ENCODE measurements at places on chromosomes 5 and 9.

DNA sequence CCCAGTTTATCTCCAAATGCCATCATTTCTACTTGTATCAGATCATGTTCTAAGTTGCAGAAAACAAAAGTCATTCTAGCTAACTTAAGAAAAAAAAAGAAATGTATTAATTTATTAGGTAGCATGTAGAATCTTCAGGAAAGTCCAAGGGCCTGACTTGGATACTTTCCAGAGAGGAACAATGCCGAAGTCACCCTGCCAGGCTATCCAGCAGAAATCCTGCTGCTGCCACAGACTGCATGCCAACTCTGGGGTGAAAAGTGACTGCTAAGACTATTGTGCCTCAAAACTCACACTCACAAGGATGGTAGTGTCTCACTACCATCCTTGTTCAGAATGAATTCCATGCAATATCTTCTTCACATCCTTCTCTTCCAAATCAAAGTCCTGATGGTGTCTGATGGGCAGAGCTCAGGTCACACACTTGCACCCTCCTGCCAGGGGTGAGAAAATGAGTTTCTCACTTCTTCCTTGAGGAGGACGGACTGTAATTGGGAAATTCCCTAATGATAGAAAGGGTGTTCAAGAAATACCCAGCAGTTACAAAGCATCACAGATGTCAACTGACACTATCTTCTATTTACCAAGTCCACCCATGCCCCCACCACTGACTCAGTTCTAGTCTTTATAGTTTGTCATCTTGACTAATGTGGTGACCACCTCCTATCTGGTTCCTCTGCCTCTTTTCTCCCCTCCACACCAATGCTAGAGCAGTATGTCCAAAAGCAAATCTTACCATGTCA is 279.4 kb downstream of the CWC27 start:
- DNase-seq: no peak

- DNase-seq: no peak
Observed at GRCh38 chr5:177382423-177383029, 1.7 kb upstream of the SLC34A1 start.

- no peak for DNase-seq
Observed at GRCh38 chr5:130689831-130690230, 475.2 kb downstream of the HINT1 start.

- DNase-seq: no peak
Observed at GRCh38 chr5:34833976-34834793, 4.8 kb upstream of the TTC23L start.

DNA sequence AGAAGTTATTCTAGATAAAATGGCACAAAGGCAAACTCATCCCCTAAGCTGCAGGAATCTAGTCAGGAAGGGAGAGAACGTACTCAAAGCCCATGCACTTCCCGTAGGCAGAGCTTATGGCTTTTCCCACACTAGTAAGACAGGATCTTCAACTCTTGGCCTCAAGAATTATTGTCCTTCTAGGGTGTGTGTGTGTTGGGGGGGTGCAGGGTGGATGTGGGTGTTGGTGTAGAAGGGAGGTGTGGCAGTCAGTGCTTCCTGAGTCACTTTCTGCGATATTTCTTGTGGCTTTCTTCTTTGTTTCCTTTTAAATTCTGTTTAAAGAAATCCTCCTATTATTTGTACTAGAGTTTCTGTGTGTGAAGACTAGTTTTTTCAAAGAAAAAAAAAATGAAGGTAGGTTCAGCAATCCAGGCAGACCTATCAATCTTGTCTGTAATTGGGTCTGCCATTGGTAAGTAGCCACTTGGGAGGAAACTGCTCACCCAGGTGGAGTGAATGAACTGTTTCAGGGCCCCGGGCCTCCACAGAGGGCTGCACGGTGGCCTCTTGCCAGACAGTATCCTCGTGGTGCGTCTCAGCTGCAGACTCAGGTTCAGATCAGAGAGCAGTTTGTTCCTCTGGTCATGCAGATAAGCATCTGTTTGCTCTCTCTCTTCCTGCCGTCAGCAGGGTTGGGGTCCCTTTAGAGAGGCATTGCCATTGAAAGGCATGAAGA is 131.9 kb downstream of the NPR3 start:
- DNase-seq: no peak

GRCh38 chr5:33161421-33161820 is 279.3 kb upstream of the TARS1 start:
- no peak for DNase-seq

Measured in activated gamma-delta T cell (primary cell).